Stimulated activated naive CD4-positive, alpha-beta T cell treated with Interleukin-2 at 50 U/mL for 16 hours (primary cell): ENCODE measurements at places on chromosomes 16 and 17.

- DNase-seq = no peak
Observed at GRCh38 chr16:85594978-85595661, 18.0 kb upstream of the GSE1 start.

DNA sequence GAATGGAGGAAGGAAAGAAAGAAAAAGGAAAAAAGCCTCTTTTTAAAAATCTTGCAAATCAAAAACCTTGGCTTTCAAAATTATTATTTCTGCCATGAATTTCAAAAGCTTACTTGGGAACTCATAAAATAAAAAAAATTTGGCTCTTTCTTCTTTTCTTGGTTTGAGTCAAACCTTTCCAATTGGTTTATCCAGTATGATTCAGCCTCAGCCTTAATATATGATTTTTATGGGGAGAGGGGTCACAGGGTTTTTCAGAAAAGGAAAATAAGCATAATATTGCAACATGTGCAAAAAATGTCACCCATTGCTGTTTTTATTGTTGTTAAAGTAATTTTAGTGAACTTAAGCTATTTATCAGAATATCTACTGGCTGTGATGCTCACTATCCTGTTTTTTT is 31.2 kb upstream of the HAPSTR1 start:
- DNase-seq = no peak

- no peak for DNase-seq
Observed at GRCh38 chr17:45828171-45828570, 16.5 kb upstream of the SPPL2C start.

DNA sequence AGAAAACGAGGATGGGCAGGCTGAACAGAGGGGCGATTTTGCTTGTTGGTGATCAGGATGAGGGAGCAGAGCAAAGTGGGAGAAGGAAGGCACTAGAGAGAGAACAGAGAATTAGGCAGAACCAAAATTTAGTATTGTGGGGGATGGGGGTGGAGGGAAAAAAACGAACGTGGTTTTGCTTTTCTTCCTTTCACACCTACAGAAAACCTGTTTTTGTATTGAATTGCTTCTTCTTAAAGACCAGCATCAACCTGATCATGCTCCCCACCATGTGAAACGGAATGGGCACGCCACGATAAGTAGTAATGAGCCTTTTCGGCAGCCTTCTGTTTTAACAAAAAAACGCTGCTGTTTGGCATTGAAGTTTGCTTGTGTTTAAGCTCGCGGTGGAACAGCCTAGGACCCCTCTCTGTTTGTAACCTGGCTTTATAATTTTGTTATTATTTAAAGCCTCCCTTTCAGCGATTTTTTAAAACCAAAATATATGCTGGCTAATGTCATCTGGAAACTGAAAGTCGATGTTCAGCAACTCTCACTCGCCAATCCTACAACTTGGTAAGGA is 36.8 kb downstream of the ERCC4 start:
- no peak for DNase-seq

- no peak for DNase-seq
Observed at GRCh38 chr17:57679906-57680695, 65.0 kb downstream of the CCDC182 start.

DNA sequence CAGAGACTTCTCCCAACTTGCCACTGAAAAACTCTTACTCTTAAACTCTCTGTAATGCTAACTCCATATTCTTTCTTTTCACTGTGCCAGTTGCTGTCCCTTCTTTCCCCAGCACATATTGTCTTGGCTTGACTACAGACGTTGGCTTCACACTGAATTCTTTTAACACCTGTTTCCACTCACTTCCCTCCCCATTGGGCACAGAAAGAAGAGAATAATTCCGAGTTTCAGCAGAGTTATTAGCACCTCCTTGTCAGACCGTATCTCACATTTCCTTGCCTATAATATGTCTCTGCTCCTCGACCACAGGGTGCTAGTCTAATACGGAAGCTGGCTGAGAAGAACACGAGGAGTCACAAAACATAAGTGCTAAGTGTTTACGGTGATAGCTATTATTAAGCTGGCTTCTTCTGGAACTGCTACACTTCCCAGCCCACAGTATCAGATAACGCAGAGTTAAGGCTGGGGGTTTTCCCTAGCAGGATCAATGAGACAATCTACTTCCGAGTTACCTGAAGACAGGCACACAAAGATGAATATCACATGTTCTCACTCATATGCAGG is 188.5 kb upstream of the CDH8 start:
- no peak for DNase-seq

- no peak for DNase-seq
Observed at GRCh38 chr17:40316571-40317344, 7.8 kb downstream of the RARA start.
